ENCODE measurements at places on chromosomes 2 and 18.

DNA sequence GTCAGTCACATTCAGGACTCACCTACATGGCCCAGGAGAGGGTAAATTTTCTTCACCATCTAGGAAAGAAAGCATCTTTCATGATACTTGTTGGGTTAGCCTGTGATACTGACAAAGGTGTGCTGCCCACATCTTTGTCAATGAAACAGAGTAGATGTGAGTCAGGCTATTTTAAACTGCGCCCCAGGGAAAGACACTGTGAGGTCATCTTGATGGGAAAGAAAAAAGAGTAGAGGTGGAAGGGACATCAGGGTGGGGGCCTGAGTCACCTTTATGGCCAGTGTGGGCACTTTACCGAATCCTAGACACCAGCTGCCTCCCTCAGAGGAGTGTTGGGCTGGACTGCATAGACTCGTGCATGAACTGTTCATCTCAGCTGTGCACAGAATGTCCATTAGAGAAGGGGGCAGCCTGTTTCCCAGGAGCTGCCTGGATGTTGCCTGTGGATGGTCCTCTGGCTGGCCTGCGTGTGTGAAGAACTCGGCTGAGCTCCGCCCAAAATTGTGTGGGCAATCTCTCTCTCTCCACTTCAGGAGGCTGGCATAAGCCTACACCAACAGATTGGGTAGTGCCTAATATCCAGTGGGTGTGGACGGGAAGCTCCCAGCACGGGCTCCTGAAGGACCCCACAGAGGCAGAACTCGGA lies 278.7 kb upstream of the PXDN start:
- DNase-seq, result no peak

GRCh38 chr2:188734691-188735090 lies 239.5 kb upstream of the COL3A1 start:
- DNase-seq, result no peak

DNA sequence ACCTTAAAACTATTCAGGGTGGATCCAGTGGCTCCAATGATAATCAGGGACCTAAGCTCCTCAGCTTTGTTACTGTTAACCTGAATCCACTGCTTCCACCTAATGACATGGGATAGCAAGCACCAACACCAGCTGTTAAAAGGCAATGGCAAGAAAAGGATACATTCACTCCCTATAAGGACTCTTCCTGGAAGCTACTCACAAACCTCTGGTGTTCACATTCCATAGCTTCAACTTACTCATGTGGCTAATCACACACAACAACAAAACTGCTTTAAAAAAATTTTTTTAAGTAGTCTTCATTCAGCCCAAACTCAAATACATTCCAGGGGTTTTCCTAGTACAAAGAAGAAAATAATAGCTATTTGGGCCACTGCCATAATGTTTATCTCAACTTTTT lies 24.5 kb downstream of the ROCK2 start:
- DNase-seq, result no peak

DNA sequence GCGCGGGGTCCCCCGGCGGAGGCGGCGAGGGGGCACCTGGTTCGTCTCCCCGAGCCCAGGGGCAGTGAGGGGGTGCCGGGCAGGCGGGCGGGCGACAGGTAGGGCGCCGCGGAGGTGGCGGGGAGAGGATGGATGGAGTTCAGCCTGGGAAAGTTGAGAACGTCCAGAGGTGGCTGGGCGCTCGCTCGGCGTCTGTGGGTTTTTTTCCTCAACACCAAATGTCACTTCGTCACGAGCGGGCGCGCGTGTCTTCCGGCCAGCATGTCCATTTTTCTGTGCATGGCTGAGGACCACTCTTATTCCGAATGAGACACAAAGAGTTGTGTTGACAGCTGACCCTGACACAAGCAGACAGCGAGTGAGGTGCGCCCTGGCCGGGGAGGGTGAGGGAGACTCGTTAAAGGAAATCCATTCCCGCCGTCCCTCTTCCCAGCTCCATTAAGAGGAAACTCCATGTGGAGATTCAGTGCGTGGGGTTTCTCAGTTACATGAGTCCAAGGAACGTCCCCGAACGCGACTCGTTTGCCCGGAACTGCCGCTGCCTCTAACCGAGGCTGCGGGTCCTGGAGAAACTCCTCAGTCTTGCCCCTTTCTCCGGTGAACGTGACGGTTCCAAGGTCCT lies 859 bp downstream of the GREB1L start:
- no peak for DNase-seq

DNA sequence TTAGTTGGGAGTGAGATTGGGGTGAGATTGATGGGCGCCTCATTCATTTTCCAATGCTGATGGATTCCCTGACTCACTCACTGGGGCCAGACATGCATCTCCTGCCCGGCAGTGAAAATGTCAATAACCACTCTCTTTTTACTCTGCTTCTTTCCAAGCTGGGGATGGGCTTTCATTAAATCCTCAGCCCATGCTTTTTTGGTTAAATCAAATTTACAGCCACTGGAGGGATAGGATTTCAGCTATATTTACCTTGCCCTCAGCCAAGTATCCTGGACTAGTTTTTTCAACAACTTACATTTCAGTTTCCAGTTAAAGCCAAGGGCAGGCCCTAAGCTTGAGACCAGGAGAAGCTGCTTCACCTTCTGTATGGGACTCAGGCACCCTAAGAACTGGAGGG lies 162.8 kb downstream of the TSN start:
- DNase-seq, result no peak

DNA sequence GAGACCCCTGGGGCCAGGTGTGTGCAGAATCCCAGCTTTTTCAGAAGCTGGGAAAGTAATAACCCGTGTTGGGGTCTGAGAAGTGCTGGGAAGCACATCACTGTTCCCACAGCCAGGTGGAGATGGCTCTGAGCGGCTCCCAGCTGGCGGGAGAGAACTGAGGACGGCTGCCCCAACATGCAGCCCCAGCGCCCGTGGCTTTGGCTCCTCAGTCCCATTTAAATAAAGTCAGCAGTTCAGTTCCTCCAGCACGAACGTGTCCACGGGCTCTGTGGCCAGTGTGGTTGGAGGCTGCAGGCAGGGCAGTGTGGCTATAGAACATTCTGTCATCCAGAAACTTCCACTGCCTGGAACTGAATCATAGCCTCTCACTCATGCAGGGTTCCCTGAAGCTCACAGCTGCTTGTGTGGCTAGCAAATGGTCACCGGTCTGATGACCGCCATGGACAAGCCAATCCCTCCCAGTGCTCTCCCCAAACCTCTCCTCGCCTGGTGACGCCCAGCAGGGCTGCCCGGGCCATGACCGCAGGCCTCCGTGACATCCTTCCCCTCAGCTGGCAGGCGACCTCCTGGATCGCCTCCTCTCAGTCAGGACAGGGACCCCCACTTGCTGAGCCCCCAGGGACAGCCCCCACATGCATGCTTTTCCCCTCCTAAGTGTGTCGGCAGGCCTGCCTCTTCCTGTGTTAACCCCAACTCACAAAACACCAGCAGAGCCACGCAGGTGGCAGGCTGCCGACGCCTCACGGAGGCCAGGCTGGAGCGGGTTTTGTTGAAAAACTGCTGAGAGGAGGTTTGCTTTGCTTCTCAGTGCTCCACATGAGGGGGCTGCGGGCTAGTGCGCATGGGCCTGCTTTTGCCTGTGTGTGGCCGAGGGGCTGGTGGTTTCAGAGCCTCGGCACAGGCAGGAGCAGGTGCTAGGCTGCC lies 1.3 kb downstream of the RTP5 start:
- peak; percentile 33 for DNase-seq

Measured in CD4-positive, alpha-beta T cell treated with Interleukin-17A for 4 hours (primary cell).